ENCODE measurements at places on chromosomes 11 and 22.

DNA sequence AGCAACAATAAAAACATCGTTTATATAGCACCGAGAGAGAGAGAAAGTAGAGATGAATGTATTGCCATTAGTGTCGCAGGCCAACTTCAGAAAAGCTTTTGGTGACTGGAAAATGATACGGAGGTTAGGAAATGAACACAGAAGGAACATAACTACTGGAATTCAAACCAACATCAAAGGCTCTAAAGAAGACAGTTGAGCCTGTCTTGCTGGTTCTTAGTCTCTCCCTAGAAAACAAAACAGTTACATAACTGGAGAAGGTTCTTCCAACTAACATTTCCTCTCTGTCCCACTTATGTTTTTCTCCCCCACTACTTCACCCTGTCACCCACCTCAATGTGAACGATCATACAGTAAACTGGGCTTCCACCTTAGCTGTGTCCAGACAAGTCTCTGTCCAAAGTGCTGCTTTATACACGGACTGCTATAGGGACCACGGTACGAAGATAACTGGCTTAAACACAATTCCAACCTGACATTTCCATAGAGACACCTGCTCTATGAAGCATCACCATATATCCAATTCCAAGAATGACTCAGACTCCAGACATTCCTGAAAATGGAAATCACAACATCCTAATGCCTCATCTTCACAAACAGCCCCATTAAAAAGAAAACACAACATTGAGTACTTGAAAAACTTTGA, 85.2 kb upstream of the ARHGAP32 start:
- no peak for DNase-seq

GRCh38 chr11:115700981-115701875, 197.0 kb upstream of the CADM1 start:
- DNase-seq = no peak

DNA sequence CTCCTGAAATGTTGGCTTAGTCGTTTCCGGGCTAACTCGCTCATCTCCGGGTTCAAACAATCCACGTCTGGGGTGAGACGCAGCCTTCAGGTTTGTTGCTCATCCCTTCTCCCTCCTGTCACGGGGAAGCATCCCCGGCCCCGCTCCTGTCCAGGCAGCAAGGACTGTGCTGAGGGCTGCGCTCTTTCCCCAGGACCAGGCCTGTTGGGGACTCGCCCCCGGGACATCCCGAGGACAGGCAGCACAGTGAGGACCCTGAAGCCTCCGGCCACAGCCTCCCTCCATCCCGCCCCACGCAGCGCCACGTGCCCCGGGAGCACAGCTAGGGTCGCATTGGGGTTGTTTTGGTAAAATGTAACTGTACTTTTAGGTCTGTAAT, 252.0 kb downstream of the BRD1 start:
- no peak for DNase-seq

DNA sequence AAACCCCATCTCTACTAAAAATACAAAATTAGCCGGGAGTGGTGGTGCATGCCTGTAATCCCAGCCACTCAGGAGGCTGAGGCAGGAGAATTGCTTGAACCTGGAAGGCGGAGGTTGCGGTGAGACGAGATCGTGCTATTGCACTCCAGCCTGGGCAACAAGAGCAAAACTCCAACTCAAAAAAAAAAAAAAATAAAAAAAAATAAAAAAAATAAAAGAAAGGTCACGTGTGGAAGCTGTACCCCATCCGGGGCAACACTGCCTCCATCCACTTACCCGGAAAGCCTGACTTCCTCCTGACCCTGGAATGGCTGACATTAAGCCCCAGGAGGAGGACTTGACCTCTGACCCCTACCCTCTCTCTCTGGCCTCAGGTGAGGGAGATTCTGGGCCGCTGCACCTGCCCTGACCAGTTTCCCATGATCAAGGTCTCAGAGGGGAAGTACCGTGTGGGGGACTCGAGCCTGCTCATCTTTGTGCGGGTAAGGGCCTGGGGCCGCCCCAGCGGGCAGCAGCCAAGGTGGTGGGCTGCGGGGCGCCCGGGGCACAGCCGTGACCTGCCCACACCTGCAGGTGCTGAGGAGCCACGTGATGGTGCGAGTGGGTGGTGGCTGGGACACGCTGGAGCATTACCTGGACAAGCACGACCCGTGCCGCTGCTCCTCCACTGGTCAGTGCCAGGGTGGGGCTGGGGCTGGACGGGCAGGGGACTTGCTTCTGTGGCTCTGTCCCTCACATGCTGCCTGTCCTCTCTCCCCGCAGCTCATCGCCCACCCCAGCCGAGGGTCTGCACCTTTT, 3.8 kb downstream of the GAS2L1 start:
- no peak for DNase-seq

DNA sequence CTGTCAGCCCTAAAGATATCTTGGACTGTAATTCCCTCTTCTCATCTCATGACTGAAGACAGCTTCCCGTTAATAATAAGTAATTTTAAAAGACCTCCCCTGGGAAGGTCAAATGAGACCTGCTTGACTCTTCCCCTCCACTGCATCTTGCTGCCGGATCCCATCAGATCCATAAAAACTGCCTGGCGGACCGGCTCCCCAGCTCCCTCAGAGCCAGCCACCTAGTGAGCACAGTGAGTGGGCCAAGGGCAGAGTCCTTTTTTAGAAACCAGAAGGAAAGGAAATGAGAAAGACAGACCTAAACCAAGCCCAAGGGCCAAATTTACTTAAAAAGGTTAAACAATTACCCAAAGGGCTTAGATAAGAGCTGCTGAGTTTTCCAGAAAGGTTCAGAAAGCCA, 595.3 kb downstream of the OPCML start:
- no peak for DNase-seq

DNA sequence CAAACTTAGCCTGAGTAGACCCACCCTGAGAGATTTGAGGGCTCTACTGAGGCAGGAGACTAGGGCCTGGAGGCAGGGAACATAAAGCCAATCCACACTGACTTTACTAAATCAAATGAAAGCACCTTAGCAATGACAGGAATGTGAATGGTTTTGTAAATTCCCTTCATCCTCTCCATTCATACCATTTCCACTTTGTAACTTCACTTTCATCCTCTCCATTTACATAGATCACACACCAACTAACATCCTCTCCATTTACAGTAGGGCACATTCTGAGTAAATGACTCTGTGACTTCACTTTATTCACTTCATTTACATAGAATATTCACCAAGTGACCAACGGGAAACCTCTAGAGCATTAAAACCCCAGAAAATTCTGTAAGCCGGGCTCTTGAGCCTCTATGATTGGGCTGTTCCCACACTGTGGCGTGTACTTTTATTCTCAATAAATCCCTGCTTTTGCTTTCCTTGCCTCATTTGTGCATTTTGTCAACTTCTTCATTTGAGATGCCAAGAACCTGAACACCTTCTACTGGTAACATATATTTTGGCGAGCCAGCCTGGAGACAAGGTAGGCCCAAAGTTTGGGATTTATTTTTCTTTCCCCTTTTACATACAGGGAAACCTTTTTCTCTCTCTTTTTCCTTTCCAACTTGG, 82.9 kb downstream of the PIWIL4 start:
- DNase-seq = no peak

- no peak for DNase-seq
These were observed 73.4 kb upstream of the TEAD1 start for GRCh38 chr11:12600829-12601228.

DNA sequence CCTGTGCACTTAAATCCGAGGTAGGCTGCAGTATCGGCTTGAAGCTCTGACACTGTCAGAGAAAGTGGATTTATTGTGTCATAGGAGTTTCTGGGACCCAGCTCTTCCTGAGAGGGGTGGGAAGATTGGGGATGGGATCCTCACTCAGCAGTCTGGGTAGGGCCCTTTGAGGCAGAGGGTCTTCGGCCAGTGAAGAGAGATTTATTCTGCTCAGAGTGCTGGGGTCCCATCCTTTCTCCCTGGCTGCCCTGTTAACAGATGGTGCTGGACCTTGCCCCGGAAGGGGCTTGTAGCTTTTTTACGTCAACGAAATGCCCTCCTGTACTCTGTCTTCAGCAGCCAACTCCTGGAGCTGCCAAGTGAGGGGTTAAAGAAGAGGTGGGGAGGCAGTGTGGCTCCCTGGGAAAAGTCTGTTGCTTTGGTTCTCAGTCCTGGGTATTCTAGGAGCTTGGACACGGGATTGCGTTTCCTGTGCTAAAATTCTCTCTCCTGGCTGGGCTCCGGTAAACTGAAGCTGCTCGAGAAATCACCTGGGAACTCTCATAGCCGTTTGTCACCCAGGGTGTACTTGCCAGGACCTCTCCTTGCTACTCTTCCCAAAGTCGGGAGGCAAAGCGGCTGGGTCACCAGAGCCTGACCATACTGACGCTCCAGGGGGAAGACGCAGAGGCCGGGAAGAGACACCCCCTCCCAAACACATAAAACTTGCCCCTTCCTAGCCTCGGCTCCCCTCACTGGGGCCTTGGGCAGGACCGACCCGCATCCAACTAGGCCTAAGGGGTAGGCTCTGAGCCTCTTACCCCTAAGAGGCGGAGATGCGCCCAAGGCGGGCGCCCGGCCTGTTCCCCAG, 806 bp upstream of the SMDT1 start:
- no peak for DNase-seq

DNA sequence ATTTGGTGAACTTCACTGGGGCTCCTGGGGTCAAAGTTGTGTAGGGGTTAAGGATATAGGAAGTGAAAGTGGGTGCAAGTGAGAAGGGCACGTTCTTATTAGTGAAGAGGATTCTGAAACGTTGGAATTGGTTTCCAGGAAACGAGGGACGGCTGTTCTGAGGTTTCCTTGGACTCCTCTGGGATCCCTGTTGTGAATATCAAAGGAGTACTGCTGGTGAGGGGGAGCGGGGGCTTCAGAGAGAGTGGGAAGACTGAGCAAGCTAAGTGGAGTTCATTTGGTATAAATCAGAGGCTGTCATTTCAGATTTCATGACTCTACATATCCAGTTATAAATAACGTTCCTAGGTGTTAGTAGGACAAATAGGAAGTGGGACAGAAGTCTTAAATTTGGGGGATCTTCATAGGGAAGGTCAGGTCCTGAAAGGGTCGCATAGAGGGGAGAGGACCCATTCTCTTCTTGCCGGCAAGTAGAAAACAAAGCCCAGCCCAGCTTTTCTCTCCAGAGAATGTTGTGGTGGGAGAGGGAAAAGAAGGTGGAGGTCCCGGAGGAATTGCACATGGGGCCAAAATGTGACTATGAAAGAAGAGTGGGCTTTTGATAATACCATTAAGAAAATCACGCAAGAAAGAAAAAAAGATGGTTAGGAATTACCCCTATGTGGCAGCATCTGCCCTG, 1.1 kb upstream of the NELL1 start:
- no peak for DNase-seq

- no peak for DNase-seq
These were observed 17.8 kb upstream of the RCN1 start for GRCh38 chr11:32072872-32073643.

- DNase-seq = no peak
These were observed 200.2 kb upstream of the SORL1-AS1 start for GRCh38 chr11:121652971-121653370.

Measured in DMS153 (cell line).